ENCODE measurements at places on chromosomes 5 and 9.

DNA sequence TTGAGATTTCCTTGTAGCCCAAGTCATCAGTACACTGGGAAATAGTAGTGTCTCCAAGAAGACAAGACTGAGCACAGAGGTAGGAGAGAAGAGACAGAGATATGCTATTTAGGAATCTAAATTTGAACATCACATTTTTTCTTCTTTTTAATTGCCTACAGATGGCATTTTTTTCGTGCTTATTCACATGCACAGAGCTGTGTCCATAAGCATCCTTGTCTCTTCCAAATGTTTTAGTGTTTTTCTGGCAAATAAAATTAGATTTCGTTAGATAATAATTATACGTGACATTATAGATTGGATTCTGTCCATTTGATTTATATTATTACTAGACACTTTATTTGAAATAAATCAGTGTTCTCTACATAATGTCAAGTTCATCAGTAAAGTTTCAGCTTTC, 80.9 kb downstream of the PRR16 start:
- no peak for DNase-seq

- no peak for DNase-seq
Observed at GRCh38 chr5:14739981-14740380, 75.5 kb downstream of the OTULIN start.

DNA sequence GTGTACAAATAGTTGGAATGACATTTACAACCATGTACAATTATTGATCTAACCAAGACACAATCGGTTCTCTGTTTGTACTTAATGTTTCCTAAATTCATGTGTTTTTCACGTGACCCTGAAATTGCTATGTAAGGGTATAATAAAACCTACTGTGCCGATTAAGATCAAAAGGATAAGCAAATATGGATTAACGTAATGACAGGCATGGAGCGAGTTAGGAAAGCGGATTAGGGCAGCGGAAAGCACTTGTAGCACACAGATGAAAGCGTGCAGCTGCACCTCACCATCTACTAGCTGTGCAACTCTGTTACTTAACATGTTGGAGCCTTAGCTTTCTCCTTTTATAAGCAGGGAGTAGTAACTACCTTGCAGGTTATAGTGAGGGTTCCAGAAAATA, 38.3 kb upstream of the ZFYVE16 start:
- DNase-seq: no peak

DNA sequence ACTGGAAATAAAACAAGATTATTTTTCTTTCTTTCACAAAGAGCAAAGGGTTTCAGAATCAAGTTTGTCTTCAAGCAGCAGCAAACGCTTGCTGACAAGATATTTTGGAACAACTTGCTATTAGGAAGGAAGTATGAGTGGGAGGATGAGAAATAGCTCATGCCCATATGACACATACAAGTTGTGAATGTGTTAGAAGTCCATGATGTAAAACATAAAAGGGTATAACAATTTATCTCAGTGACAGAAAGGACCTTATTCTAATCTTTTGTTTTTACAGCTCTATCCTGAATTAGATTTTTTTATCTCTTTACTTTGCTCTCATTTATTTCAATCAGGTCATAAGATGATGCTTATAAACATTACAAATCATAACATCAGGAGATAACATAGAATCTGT, 516.6 kb upstream of the MEF2C start:
- DNase-seq: no peak

DNA sequence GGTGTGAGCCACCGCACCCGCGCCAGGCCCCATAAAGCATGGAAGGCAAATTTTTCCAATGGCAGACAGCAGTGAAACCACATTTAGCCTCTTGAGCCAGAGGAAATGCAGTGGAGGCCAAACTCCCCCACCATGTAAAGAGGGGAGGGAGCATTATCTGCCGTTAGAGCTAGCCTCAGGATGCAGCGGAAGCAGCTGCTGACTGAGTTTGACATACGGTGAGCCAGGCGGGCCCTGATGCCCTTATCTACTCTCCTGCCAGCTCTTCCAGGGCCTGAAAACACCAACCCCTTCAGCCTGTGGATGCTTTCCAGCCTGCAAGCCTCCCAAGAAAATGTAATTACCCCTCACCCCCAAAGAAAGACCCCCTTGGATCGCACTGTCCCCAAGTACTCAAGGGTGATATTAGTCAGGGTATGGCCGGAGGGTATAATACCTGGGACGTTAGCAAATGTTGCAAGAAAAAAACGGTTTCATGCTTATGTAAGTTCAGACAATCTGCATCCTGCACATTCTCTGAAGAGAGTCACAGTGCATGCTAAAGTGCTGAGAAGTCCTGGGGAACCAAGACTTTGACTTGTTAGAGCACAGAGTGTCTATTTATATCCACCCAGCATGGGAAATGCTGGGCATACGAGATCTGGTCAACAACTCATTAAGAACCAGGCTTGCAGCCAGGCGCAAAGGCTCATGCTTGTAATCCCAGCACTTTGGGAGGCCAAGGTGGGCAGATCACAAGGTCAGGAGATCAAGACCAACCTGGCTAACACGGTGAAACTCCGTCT, 11.3 kb upstream of the GGTA1 start:
- DNase-seq: no peak

- DNase-seq: no peak
Observed at GRCh38 chr9:78252616-78253015, 16.7 kb downstream of the CEP78 start.

DNA sequence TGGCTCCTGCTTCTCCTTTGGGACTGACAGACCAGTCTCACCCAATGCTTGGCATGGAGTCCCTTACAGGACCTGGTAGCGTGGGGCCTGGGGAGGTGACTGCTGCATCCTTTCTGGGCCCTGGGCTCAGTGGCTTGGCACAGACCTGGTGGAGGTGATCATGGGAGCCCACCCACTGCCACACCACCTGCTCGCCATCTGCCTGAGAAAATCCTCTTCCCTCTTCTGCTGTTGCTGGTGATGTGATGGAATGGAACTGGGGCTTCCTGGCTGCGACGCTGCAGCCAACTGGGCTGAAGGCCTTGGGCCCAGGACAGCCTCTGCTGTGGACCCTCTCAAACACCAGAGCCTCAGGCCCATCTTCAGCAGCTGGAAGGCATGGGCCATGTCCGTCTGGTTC, 122.5 kb upstream of the PANK3 start:
- DNase-seq: no peak

GRCh38 chr5:67190861-67191260, 5.7 kb downstream of the CD180 start:
- DNase-seq: no peak

- no peak for DNase-seq
Observed at GRCh38 chr5:29122306-29122705, 2071.2 kb upstream of the CDH6 start.

GRCh38 chr5:68426586-68426985, 211.0 kb downstream of the PIK3R1 start:
- DNase-seq: no peak

GRCh38 chr5:91141642-91142041, 241.5 kb downstream of the ARRDC3 start:
- no peak for DNase-seq

DNA sequence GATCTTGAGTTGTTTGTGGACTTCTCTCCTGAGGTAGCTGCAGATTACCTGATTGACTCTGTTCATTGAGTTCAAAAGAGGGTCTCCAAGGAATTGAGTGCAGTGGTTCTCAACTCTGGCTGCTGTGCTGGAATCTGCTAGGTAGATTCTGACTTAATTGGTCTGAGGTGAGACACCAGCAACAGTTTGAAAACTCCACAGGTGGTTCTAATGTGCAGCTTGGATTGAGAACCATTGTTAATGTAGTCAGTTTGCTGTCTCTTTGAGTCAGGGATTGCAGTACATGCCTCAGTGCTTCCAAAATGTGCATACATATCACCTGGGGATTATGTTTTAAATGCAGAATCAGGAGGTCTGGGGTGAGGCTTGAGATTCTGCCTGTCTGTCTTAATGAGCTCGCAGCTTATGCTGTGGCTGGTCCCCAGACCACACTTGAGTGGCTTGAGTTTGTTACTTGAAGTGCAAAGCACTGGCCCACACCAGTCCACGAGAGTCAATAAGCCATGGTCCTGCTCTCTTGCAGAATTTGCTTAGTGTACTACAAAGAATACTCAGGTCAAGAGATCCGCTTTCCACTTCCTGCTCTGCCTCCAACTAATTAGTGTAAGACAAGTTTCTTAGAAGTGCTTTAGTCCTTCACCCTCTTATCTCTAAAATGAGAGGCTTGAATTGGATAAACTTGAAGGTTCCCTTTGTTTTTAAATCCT, 82.3 kb downstream of the ATG10 start:
- DNase-seq: no peak

DNA sequence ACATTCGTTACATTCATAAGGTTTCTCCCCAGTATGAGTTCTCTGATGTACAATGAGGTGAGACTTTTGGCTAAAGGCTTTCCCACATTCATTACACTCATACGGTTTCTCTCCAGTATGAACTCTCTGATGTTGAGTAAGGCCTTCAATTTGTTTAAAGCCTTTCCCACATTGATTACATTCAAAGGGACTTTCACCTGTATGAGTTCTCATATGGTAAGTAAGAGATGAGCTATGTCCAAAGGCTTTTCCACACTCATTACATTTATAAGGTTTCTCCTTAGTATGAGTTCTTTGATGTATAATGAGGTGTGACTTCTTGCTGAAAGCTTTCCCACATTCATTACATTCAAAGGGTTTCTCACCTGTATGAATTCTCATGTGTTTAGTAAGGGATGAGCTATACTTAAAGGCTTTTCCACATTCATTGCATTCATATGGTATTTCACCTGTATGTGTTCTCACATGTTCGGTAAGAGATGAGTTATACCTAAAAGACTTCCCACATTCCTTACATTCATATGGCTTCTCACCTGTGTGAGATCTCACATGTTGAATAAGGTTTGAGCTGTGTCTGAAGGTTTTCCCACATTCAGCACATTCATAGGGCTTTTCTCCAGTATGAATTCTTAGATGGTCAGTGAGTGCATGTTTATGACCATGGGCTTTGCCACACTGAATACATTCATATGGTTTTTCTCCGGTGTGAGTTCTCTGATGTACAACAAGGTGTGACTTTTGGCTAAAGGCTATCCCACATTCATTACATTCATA, 13.5 kb downstream of the ZFP37 start:
- DNase-seq: no peak

DNA sequence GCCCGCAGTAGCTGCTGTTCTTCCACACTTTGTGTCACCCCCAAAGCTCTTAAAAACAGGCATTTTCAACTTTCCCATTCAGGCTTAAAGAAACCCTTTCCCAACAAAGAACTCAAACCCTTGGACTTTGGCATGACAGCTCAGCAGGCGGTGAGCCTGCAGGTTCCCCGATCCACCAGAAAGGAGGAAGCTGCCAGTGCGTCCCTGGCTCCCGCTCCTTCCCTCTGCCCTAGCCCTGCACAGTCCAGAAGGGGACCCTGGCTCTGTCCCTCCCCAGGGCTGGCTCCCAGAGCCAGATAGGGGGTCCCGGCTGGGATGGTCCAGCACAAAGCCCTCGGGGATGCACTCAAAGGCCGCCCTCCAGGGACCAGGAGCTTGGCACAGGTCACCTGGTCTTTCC, 9.6 kb downstream of the SLC9A3 start:
- no peak for DNase-seq

DNA sequence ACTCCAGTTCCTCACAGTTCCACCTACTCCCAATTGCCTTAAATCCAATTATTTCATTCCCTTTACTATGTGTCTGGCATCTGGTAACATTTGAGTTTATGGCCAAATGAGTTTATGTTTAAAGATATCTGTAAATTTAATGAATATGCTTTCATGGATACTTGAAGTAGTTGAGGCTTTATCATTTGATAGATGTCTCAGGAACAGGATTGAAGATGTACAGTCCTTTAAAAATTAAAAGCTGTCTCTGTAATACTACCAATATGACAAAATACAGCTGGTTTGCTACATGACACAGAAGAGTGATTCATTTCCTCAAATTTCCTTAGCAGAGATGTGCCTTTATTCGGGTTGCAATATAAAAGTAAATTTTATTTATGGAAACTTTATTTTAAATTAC, 2326.0 kb upstream of the ACO1 start:
- no peak for DNase-seq

- DNase-seq: no peak
Observed at GRCh38 chr5:33475706-33476105, 34.9 kb downstream of the TARS1 start.

GRCh38 chr5:173327948-173328843, at the start of gene STC2:
TSS of gene STC2 (minus strand) at chr5:173328414. CDS start at chr5:173328193, 221 bp downstream.
- DNase-seq: peak; percentile 73

DNA sequence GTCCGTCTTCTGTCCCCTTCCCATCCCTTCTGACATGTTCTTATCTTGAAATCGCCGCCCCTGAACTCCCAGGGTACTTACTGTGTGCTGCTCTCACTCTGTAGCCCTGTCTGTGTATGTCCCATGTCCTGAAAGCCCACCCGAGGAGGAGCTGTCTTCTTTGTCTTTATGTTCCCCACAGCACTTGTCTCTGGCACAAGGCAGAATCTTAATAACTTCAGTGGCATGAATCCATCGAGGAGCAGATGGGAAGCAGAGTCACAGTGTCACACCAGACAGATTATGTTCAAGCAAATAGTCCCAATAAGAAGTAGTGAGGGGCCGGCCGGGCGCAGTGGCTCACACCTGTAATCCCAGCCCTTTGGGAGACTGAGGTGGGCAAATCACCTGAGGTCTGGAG, 29.7 kb upstream of the LTC4S start:
- DNase-seq: no peak

- DNase-seq: no peak
Observed at GRCh38 chr5:9197881-9198260, 348.0 kb downstream of the SEMA5A start.

DNA sequence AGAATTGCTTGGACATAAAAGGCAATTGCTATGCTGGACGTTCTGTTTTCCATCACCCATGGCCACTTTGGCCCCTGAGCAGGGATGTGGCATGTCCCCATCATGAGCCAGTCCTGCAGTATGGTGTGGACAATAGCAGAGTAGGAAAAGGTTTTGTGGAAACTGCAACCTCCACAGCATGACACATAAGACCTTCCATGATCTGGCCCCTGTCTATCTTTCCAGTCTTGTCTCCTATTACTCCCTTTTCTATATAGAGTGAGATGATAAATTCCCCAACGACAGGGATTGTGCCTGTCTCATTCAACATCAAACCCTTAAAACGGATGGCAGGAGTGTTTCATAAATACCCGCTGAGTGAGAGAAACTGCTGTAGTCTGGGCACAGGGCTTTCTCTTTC, 174.7 kb upstream of the PTCH1 start:
- no peak for DNase-seq

GRCh38 chr5:38148021-38148625, 110.2 kb upstream of the EGFLAM start:
- no peak for DNase-seq

DNA sequence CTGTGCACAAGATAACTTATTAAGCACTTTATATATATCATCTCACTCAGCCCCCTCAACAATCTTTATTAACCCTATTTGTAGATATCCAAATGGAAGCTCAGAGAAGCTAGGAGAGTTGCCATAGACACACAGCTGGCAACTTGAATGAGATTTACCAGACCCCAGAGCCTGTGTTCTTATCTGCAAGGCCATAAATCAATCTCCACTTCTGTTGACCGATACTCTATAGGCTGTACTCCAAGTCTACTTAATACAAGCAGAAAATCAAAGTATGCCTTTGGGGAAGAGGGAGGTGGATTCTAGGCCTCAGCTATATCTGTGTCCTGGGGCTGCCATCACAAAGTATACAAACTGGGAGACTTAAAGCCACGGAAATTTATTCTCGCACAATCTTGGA, 6.0 kb upstream of the IL9 start:
- DNase-seq: no peak

- DNase-seq: no peak
Observed at GRCh38 chr5:171606414-171607024, 179.1 kb upstream of the SMIM23 start.
